ENCODE measurements at places on chromosomes 6 and 20.

GRCh38 chr20:53226826-53227225, 254.7 kb downstream of the TSHZ2 start:
- DNase-seq, result no peak

- DNase-seq, result no peak
Observed at GRCh38 chr6:17600527-17601385, 654 bp downstream of the FAM8A1 start.

DNA sequence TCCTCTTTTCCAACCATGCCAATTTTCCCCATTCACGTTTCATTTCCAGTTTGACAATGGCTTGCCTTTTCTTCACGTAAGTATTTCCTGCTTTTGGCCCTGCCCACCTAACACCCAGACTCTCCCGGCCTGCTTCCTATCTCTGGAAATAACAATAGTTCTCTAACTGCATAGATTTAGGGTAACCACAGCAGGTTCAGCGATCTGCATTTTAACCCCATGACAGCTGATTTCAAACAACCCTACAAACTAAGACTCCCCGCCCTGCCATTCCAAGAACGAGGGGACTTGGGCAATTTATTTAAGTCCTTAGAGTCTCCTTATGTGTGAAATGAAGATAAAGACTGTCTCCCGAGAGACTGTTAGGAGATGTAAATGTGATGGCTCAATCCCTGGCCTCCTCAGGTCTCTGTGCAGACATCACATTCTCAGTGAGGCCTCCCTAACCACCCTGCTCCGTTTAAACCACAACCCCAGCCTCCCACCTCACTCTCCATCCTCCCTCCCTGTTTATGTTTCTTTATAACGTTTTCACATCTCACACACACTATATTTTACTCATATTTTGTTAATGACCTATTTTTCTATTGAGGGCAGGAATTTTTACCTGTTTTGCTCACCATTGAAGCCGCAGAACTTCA, 134.8 kb downstream of the GJA10 start:
- DNase-seq, result no peak

DNA sequence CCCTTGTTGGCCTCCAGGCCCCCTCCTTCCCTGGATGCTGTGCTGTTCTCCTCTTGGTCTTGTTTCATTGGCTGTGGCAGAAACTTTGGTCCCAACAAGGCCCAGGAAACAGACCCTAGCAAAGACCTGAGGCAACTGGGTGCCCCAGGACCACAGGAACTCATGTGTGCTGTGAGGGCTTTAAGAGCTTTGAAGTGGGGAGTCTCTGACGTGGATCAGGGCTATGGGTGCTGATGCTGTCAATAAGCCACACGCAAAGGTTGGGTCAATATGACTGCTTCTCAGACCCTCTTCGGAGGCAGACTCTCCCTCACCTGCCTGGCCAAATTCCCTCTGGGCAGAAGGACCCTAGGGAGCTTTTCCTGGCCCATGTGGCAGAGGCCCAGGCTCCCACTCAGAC, 91.5 kb upstream of the MLN start:
- no peak for DNase-seq

- DNase-seq, result no peak
Observed at GRCh38 chr20:62651285-62652021, 9.2 kb downstream of the SLCO4A1 start.

- no peak for DNase-seq
Observed at GRCh38 chr20:32315399-32315798, 37.9 kb downstream of the KIF3B start.

DNA sequence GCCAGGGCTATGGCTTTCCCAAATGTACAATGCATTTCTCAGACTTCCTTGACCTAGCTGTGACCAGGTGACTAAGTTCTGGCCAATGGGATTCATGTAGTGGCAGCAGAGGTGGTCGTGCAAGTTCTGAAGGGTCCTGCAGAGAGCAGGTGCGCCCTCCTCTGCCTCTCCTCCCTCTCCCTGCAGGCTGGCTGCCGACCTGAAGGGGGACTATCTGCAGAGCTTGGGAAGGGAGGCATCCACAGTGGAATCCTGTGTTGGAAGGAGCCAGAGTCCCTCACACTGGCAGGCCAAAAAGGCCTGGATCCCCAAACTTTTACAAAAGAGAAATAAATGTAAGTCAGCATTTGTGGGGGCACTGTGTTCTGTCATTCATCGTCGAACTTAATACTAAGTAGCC, 66.6 kb downstream of the CDH26 start:
- no peak for DNase-seq

GRCh38 chr20:23257106-23257761, 93.4 kb upstream of the NXT1 start:
- DNase-seq, result no peak

DNA sequence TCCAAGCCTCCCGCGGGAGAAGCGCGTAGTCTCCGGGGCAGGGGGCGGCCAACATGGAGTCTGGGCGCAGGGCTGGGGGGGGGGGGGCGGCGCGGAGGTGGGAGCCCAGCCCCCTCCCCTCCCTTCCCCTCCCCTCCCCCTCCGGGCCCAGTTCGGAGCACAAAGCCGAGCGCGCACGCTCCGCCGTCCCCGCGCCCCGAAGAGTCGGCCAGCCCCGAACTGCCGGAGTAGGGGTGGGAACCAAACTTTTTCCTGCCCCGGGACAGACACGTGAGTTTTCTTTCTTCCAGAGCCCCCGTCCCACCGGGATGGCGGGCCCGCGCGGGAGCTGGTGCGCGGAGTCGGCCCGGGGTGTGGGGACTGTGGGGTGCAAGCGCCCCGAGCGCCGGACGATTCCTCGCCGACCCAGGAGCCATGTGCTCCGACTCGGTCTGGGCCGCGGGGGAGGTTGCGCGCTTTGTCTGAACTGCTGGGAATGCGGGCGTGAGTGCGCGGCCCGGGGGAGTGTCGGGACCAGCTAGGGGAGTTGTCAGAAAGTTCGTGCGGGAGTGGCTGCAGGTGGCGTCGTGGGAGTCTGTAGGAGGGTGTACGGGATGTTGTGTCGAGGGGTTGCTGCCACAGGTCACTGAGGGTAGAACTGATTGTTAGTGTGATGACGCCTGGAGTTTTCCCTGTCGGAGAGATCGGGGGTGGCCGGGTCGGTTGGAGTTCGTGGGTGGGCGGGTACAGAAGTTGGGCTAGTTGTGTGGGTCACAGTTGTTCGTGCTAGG, 1.2 kb downstream of the TGIF2 start:
- no peak for DNase-seq

GRCh38 chr6:90222724-90223198, 73.9 kb downstream of the BACH2 start:
- no peak for DNase-seq

DNA sequence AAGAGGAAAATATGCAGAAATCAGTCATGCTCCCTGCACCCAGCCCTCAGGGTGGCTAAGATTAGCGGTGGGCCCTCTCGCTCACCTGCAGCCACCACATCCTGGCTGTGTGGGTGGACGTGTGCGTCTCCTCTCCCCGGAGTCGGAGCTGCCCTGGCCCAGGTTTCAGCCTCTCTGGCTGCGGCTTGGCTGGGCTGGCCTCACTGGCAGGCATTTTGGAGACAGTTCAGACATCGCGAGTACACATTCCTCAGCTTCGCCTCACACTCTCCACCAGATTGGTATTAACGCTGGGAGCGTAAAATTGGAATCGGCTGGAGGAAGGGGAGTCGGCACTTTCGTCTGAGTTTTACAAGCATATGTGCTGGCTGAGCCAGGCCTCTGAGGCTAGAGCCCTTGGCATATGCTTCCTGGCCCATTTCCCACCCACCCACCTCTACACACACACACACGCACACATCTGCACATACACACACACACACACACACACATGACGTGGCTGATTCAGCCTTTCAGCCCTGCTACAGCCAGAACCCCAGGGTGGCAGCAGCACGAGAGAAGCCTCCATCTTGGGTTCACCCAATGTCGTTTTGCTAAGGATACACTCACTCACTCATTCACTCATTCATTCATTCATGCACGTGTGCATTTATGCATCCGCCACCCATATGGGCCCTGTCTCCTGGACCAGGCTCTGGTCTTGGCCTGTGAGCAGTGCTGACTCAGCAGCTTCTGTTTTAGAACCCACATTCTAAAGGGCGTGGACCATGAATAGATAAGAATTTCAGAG, 42.9 kb downstream of the BCAS4 start:
- DNase-seq, result peak; percentile 93

GRCh38 chr6:81752084-81752920, at the start of gene TENT5A:
Gene TENT5A, minus strand, starts transcription at chr6:81752681. Its CDS starts 540 bp downstream, at chr6:81752141.
- DNase-seq, result peak; percentile 86

- DNase-seq, result no peak
Observed at GRCh38 chr6:108767418-108768165, 80.6 kb upstream of the ARMC2 start.

DNA sequence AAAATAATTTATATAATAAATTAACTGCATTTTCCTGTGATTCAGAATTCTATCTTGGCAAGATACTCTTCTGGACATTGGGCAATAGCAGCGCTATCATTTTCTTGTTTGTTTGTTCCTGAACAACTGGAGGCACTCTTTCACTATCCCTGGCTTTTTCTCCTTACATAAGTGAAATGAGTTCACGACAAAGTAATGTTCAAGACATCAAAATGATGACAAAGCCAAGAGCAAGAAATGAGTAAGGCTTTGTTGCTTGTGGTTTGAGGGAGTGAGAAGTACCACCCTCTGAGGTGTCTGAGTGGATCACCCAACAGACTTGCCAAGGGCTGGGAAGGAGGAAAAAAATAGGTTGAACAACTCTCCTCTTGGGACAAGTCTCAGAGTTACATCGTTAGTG, 466.6 kb upstream of the JAG1 start:
- no peak for DNase-seq

DNA sequence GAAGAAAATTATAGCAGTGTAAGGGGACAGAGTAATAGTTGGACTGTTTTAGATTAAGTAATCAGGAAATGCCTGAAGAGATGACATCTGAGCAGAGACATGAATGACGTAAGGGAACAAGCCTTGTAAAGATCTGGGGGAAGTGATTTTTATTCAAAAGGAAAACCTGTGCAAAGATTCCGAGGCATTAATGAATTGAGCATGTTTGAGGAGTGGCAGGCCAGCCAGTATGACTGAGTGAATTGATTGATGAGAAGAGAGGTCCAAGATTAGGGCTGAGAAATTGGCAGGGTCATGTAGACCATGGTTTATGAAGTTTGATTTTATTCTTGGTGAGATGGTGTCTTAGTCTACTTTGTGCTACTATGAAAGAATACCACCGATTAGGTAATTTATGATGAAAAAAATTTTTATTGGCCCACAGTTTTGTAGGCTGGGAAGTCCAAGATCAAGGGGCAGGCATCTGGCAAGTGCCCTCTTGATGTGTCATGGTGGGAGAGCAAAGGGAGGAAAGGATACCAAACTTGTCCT, 95.1 kb downstream of the LIN28B start:
- DNase-seq, result no peak

DNA sequence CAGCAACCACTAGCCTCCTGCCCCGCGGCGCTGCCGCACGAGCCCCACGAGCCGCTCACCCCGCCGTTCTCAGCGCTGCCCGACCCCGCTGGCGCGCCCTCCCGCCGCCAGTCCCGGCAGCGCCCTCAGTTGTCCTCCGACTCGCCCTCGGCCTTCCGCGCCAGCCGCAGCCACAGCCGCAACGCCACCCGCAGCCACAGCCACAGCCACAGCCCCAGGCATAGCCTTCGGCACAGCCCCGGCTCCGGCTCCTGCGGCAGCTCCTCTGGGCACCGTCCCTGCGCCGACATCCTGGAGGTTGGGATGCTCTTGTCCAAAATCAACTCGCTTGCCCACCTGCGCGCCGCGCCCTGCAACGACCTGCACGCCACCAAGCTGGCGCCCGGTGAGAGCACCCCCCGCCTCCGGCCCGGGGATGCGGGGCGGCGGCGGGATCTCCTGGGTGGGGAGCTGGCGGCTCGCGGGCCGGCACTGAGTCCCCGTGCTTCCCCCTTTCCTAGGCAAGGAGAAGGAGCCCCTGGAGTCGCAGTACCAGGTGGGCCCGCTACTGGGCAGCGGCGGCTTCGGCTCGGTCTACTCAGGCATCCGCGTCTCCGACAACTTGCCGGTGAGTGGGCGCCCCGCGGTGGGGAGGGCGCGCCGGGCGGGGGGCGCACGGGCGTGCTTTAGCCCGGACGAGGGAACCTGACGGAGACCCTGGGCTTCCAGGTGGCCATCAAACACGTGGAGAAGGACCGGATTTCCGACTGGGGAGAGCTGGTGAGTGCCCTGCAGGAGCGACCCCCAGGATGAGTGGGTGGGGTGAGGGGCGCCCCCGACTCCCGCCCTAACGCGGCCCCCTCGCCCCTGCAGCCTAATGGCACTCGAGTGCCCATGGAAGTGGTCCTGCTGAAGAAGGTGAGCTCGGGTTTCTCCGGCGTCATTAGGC, 585 bp downstream of the PIM1 start:
- DNase-seq, result no peak

DNA sequence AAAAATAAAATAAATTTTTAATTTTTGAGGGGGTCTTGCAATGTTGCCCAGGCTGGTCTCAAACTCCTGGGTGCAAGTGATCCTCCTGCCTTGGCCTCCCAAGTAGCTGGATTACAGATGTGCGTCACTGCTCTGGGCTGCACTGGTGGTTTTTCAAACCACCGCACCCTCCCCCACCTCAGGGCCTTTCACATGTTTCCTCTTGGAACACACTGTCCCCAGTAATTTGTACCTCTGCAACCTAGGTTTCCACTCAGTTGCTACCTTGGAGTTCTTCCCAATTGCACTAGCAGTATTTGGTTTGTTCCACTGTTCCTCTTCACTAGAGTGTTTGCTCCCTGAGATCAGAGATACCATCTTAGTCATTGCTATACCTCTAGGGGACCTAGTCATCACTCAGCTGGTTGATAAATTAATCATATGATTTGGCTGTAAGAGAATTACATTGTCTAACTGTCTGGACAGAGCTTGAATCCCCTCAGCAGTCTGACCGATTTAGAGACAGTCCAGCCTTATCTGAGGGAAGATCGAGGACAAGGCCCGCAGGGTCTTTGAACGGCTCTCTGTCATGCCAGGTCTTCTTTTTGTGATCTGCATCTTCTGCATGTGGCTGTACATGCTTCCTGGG, 32.0 kb downstream of the CEP43 start:
- DNase-seq, result no peak

GRCh38 chr6:15780437-15780836, 117.6 kb upstream of the DTNBP1 start:
- no peak for DNase-seq

DNA sequence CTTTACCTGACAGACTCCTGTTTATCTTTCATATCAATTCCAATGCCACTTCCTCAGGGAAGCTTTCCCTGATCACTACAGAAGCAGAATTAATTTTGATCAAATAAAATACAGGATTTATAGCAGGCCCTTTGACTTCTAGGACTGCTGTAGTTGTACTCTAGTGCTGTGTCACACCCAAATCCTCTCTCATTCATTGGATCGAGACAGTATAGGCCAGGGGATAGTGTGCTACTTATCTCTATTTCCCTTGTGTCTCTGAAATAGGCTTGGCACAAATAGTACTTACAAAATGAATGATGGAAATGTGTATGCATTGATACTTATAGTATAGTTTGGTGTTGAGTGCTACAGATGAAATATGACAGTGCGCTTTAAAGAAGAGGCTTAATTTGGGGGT, 19.8 kb downstream of the RALY start:
- no peak for DNase-seq

All from AG09319 (cell line).